ENCODE measurements at places on chromosomes 3 and 15. TPM values are rescaled to one million over a fixed set of nuclear protein-coding genes. Genes with fewer than 3 reads are reported as not detected.

The ARHGAP31 gene
- total RNA-seq: 4.2 TPM

The NR2E3 gene
- not detected for total RNA-seq

The ECE2 gene
- total RNA-seq: under 0.01 TPM

The PLEKHO2 gene
- total RNA-seq: 56.1 TPM

The MKRN3 gene
- 3.0 TPM for total RNA-seq

The C3orf85 gene
- not detected for total RNA-seq

The ANKUB1 gene
- total RNA-seq: not detected

The PLCH1 gene
- total RNA-seq: 0.17 TPM

The SYNPR gene
- not detected for total RNA-seq

The CHRNA7 gene
- not detected for total RNA-seq

The TM4SF1 gene
- total RNA-seq: 140 TPM

The UBA3 gene
- total RNA-seq: 74.9 TPM

The KNG1 gene
- total RNA-seq: not detected

The SH2D7 gene
- total RNA-seq: under 0.01 TPM

The SNX22 gene
- 0.50 TPM for total RNA-seq

The SLC22A13 gene
- 1.2 TPM for total RNA-seq

The GP5 gene
- 0.17 TPM for total RNA-seq

The ALG3 gene
- 25.3 TPM for total RNA-seq

The TRPC1 gene
- total RNA-seq: 49.5 TPM

The FBXW12 gene
- 0.15 TPM for total RNA-seq

The SLC9C1 gene
- not detected for total RNA-seq

The PXYLP1 gene
- 9.1 TPM for total RNA-seq

The RUBCN gene
- 12.5 TPM for total RNA-seq

The MRPL3 gene
- 76.4 TPM for total RNA-seq

The DUOX1 gene
- total RNA-seq: under 0.01 TPM

The CEP19 gene
- total RNA-seq: 2.8 TPM

The CX3CR1 gene
- not detected for total RNA-seq

The KLHL40 gene
- not detected for total RNA-seq

The ILDR1 gene
- not detected for total RNA-seq

The PLOD2 gene
- 66.2 TPM for total RNA-seq

The CPLX3 gene
- not detected for total RNA-seq

The FETUB gene
- not detected for total RNA-seq

The GHRL gene
- not detected for total RNA-seq

The TIMP4 gene
- total RNA-seq: 15.6 TPM

The CPEB1 gene
- total RNA-seq: 42.7 TPM
